ENCODE measurements at places on chromosomes 1 and 21. TPM values are rescaled to one million over a fixed set of nuclear protein-coding genes. Genes with fewer than 3 reads are reported as not detected.

Gene TNFRSF18
- 2.7 TPM for polyA plus RNA-seq

Gene LCE2B
- not detected for polyA plus RNA-seq

Gene UTS2
- not detected for polyA plus RNA-seq

Gene IL6R
- 3.3 TPM for polyA plus RNA-seq

Gene ROR1
- polyA plus RNA-seq = 33.6 TPM

Gene IGSF3
- 38.7 TPM for polyA plus RNA-seq

Gene ATF3
- polyA plus RNA-seq = 13.5 TPM

Gene BSND
- polyA plus RNA-seq = 0.52 TPM

Gene CACNA1S
- polyA plus RNA-seq = 0.06 TPM

Gene RAB42
- polyA plus RNA-seq = 16.6 TPM

Gene KRTAP19-1
- polyA plus RNA-seq = not detected

Gene SLC16A4
- polyA plus RNA-seq = 0.20 TPM

Gene LCE1A
- polyA plus RNA-seq = not detected

Gene SPATA1
- not detected for polyA plus RNA-seq

Gene LCE2C
- polyA plus RNA-seq = not detected

Gene MCOLN2
- polyA plus RNA-seq = 1.7 TPM

Gene MXRA8
- polyA plus RNA-seq = 35.4 TPM

Gene SDC3
- polyA plus RNA-seq = 7.0 TPM

Gene RGS4
- polyA plus RNA-seq = 0.08 TPM

Gene CYP2J2
- polyA plus RNA-seq = 0.49 TPM

Gene ADSS2
- polyA plus RNA-seq = 29.8 TPM

Gene TMEM79
- 3.9 TPM for polyA plus RNA-seq

Gene DRAXIN
- 4.6 TPM for polyA plus RNA-seq

Gene NKAIN1
- 117 TPM for polyA plus RNA-seq

Gene C8A
- not detected for polyA plus RNA-seq

Gene GPX7
- polyA plus RNA-seq = 30.9 TPM

Gene S100A8
- polyA plus RNA-seq = not detected

Gene AMY1B
- polyA plus RNA-seq = not detected

Gene MX2
- polyA plus RNA-seq = 3.1 TPM

Gene ELF3
- 32.0 TPM for polyA plus RNA-seq

Gene MPL
- polyA plus RNA-seq = 0.11 TPM

Gene ANXA9
- 3.5 TPM for polyA plus RNA-seq

Gene SPATA17
- 0.17 TPM for polyA plus RNA-seq

Gene FGR
- polyA plus RNA-seq = 0.95 TPM

Gene JAM2
- polyA plus RNA-seq = 3.0 TPM

Gene ZFP69B
- 1.4 TPM for polyA plus RNA-seq

Gene ANGPTL3
- polyA plus RNA-seq = not detected

Gene TARS2
- 54.0 TPM for polyA plus RNA-seq

Gene DENND2C
- polyA plus RNA-seq = 0.96 TPM

Gene PIGR
- not detected for polyA plus RNA-seq

Gene SPRR2G
- polyA plus RNA-seq = not detected

Gene CA14
- 105 TPM for polyA plus RNA-seq

Gene TMPRSS15
- not detected for polyA plus RNA-seq

Gene ADCY10
- 0.02 TPM for polyA plus RNA-seq

Gene NVL
- polyA plus RNA-seq = 22.7 TPM

Gene RIMS3
- polyA plus RNA-seq = 13.3 TPM

Gene FYB2
- polyA plus RNA-seq = 0.08 TPM

Gene ATP6V1G3
- not detected for polyA plus RNA-seq

Gene P3H1
- polyA plus RNA-seq = 87.5 TPM

Gene CATSPERE
- 0.05 TPM for polyA plus RNA-seq
